ENCODE measurements at places on chromosomes 5 and 9. TPM values are rescaled to one million over a fixed set of nuclear protein-coding genes. Genes with fewer than 3 reads are reported as not detected.

GRCh38 chr5:100647461-100648230 is 112.5 kb downstream of the FAM174A start:
- DNase-seq = peak; percentile 69

GRCh38 chr9:80074439-80074838 is 502.7 kb downstream of the TLE4 start:
- no peak for DNase-seq

TRIP13 gene
- 1.7 TPM for total RNA-seq

CDKN2B gene
- 6.1 TPM for total RNA-seq

FOXD4 gene
- not detected for total RNA-seq
